ENCODE measurements at places on chromosomes 4 and X. TPM values are rescaled to one million over a fixed set of nuclear protein-coding genes. Genes with fewer than 3 reads are reported as not detected.
A peak's percentile ranks its signal among the peaks of the same experiment; 100 is the strongest.

GRCh38 chr4:188016754-188017153 is 21.2 kb downstream of the ZFP42 start:
- DNase-seq: no peak

- DNase-seq: no peak
Observed at GRCh38 chr4:185096032-185096653, 46.9 kb upstream of the SLC25A4 start.

DNA sequence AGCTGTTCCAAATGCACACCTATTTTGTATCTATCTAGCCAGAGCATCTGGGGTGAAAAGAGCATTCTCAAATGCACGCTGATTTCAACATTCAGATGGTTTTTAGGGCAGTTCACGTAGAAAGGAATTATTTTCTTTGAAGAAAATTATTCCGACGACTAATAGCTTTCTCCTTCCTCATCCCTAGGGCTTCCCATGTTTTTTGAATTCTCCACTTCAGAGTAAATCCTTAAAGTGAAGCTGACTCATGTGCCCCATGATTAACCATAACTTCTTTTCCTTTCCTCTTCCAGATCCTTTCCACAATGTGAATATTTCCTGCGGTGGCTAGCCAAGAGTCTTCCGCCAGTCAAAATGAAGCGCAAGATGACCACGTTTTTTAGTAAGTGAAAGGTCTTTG is 86.7 kb upstream of the PDHA1 start:
- DNase-seq: no peak

DNA sequence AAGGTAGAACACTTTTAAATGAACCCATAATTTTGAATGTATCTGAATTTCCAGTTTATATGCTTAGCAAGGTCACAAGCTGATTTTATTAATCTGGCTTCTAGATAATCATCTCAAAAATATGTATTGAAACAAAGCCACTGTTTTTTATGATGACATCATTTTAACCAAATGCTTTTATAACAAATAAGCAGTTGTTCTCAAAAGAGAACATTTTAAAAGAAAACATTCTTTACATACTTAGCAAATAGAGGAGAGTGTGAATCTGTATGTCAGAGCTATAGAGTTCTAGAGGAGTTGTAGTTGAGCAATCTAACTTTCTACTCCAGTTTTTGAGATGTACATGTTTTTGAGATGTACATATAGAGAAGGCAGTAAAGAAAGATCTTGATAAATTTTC is 42.5 kb downstream of the LAMP2 start:
- DNase-seq: no peak

DNA sequence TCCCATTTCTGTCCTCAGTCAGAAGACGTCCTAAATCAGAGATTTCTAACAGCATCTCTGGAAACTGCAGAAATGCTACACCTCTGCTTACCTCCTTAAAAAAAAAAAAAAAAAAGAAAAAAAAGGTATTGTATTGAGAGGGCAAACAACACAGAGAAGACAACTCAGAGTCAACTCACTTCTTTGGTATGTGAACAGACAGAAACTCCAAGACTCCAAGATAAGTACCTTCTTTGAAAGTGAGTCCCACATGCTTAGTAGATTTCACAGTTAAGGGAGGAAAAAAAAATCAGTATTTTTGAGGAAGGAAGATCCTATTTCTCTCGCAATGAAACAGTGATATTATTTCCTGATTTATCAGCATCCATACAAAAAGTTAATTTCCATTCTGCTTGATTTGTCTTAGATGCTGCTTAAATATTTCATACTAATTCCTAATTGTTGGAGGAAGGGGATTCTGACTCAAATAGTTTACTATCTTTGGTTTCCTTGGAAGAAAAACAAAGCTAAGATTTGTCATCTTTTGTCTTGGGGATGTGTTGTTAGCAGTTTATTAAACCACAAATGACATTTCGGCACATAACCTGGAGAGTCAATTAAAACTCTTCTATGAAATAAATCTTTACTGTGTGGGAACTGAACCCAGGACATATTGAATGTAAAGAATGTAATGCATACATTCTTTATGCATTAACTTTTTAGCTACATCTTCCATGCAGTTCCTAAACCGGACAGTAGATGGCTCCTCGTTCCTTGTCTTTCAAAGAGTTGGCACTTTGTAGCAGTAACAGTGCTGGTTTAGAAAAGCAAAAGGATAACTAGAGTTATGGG is 4.7 kb downstream of the RASGEF1B start:
- peak; percentile 79 for DNase-seq

- DNase-seq: no peak
Observed at GRCh38 chr4:98577956-98578355, 80.5 kb downstream of the TSPAN5 start.

DNA sequence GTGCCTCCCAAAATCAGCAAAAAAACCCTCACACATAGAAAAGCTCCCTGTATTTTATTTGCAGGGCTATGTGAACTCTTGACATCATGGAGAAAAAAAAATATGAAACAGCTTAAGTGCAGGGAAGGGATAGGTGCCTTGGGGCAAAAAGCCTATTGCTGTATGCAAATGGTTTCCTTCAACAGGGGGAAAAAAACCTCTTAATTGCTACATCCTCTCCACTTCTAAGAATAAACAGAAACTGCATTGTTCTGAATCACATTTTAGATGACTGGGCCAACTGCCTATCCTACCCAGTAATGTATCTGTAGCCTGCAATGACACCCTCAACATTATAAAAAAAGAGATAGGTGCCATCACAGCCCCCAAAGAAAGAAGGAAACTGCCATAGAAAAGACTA is 229.4 kb upstream of the GALNTL6 start:
- DNase-seq: no peak

DNA sequence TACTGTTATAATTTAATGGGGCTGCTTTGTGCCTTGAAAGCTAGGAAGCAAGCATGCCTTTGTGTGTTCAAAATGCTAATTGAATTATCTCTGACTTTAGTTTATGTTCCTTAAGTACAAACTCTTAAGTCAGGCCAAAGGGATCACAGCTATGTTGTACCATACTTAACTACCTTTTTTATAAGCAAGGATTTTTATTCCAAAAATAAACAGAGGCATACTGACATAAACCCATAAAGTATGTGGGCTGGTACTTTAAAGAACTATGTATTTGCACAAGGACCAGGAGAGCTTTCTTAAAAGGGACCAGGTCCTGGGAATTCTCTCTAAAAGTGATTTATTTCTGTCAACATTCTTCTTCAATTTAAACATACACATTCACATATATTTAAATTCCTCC is 57.8 kb upstream of the HCCS start:
- DNase-seq: no peak

GRCh38 chr4:29307256-29307655 is 1412.9 kb upstream of the PCDH7 start:
- no peak for DNase-seq

GRCh38 chrX:148741441-148741840 is 241.0 kb downstream of the AFF2 start:
- DNase-seq: no peak

GRCh38 chr4:8907596-8908205 is 36.1 kb upstream of the HMX1 start:
- DNase-seq: no peak

- DNase-seq: no peak
Observed at GRCh38 chr4:132683957-132684356, 465.1 kb upstream of the PCDH10 start.

GRCh38 chr4:125796138-125796537 is 481.4 kb downstream of the FAT4 start:
- DNase-seq: no peak

GRCh38 chr4:88737307-88737941 is 39.8 kb upstream of the NAP1L5 start:
- peak; percentile 54 for DNase-seq

DNA sequence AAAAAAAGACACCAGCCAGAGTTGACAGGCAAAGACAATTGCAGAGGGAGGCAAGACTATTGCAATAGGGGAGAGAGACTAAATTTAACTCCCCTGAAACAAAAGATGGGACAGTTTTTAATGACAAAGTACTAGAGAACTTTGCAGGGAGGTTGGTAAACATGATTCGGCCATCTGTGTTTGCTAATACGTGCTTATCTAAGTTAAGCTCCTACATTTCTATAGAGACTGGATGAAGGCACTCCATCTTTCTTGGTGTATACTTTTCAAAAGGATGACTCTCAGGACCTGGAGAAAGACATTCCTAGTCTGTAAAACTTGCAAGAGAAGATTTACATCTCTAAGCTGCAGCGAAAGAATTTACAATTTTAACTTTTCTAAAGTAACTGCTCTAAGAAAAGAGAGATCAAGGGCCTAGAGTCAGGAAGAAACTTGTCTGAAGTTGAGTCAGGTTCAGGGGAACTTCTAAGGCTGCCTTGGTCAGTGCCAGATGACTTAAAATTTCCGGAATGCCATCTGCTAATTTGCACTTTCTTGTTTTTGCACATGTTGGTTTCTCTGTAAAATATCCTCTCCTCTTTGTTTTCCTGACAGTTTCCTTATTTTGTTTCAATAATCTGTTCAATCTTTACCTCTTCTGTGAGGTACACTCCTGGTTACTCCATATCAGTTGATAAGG is 10.6 kb downstream of the ADAM29 start:
- DNase-seq: no peak

- DNase-seq: peak; percentile 48
Observed at GRCh38 chrX:16445166-16445752, 204.7 kb upstream of the S100G start.

DNA sequence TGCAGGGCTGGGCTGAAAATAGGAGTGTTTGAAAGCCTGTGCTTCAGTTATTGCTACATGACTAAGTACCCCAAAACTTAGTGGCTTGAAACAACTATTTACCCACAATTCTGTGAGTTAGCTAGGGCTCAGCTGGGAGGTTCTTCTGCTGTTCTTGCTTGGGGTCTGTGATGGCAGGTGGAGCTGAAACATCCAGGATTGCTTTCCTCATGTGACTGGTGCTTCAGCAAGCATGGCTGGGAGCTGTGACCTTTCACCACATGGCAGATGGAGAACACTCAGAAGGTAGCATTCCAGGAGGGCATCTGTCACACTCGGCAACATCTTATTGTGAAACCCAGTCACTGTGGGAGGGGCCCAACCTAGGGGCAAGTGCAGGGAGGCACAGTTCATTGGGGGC is 57.0 kb upstream of the TBC1D14 start:
- DNase-seq: no peak

Gene EDNRA
- total RNA-seq: not detected

Gene RELL1
- 25.5 TPM for total RNA-seq

Gene COL25A1
- total RNA-seq: 0.08 TPM

Gene C1GALT1C1
- total RNA-seq: 29.5 TPM

Gene TEX11
- total RNA-seq: not detected

Gene ESX1
- total RNA-seq: not detected

Gene POU4F2
- not detected for total RNA-seq

Data from naive thymus-derived CD4-positive, alpha-beta T cell (primary cell).